ENCODE measurements at places on chromosomes 5 and 9. TPM values are rescaled to one million over a fixed set of nuclear protein-coding genes. Genes with fewer than 3 reads are reported as not detected.

DNA sequence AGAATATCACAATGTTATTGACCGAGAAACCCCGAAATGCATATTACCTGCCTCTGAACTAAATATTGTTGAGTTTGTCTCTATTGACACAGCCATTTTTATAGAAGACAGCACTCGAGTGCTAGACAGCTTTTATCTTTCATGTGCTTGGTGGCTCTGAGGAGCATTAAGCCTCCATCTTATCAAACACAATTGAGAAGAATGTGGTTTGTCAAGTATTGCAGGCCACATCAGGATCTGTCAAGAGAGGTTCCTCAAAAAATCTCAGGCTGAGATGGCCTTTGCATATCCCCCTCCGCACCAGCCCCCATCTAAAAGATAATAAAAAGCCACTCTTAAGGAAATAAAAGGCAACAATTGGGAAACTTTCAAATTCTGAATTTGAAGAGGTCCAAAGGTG is 284.8 kb downstream of the DENND1A start:
- no peak for DNase-seq

ST8SIA4 gene
- 7.0 TPM for total RNA-seq

SLC6A7 gene
- 1.6 TPM for total RNA-seq

DEPDC1B gene
- 39.4 TPM for total RNA-seq

- no peak for DNase-seq
These were observed 51.1 kb upstream of the CTNND2 start for GRCh38 chr5:11955331-11955730.

HMHB1 gene
- total RNA-seq = not detected

DNA sequence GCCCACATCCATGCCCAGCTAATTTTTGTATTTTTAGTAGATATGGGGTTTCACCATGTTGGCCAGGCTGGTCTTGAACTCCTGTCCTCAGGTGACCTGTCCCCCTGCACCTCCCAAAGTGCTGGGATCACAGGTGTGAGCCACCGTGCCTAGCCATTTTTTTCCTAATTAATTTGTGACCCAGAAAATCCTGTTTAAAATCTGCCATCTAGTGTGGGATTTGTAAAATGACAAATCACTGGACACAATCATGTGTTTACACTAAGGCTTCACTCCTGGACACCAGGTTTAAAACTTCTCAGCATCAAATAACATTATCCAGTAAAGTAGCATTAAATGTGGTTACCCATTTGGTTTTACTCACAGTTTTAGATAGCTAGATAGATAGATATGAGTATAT is 18.6 kb upstream of the KDM4C start:
- DNase-seq = no peak

GRCh38 chr5:151186052-151186451 is 28.5 kb upstream of the ANXA6 start:
- no peak for DNase-seq

DNA sequence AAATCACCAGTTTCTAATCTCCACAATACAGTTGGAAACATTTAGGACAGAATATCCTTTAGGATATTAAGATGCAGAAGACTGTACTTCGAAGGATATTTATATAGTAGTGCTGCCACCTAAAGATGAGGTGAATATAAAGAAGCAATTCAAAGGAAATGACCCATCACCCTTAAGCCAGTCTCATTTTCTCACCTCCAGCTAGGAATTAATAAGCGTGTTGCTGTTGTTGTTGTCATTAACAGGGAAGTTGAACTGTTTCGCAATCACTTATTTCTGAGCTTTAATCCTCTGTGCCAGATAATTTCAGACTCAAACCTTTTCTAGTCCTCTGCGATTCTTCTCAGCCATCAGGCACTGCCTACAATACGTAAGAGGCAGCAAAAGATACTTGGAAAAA is 7.8 kb upstream of the PURA start:
- DNase-seq = no peak

DPH7 gene
- total RNA-seq = 24.4 TPM

GRCh38 chr9:137053944-137054931 is at the start of gene ENTPD2:
Gene ENTPD2 (minus strand): TSS chr9:137054061. CDS start chr9:137053997, 64 bp downstream.
- no peak for DNase-seq

SV2C gene
- not detected for total RNA-seq

DNA sequence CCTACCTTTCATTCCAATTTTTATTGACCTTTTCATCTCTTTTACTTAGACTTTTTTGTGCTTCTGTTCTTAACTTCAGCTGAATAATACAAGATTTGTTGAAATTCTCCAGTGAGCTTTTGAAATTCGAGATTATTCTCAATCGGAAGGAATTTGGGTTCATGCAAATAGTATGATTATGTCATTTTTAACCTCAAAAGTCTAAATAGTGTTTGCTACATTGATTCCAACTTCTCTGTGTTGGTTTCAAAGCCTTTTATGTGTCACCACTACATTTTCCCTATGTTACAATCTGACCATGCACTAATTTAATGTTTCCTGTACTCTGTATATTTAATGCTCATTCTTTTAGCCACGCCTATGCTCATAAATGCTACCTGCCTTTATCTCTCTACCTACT is 44.1 kb downstream of the VPS13A start:
- no peak for DNase-seq

- no peak for DNase-seq
These were observed 4.7 kb downstream of the PRDM6 start for GRCh38 chr5:123093601-123094236.

IFNE gene
- 0.87 TPM for total RNA-seq

DNA sequence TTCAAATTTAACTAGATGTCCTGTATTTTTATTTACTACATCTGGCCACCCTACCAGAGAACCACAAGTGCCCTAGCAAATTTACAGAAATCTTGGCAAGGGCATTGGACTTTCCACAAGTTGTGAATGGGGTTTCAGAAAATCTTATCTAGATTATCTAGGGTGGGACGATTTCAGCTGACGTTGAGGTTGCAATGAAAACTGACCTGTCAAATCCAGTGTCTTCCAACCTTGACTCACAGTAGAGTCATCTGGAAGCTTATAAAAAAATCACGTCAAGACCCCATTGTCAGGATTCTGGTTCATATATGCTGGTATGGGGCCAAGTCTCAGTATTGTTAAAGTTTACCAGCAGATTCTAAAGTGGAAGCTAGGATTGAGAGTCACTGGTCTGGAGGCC is 109.6 kb upstream of the ACTBL2 start:
- DNase-seq = no peak

DNA sequence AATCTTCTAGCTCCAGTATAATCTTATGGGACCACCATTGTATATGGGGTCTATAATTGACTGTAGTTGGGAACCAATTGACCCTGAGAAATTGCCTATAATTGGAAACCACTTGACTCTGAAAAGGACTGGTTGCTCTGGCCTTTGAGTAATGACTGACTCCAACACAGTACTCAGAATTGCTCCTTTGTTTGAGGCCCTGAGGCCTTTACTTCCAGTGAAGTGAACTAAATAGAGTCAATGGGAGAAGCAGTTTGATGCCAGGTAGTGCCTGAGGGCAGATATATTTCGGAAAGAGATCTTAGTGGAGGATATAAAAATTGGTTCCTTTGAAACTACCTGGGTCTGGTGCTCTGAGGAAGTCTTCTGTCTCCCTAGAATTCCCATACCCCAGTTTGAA is 16.0 kb upstream of the TMEM171 start:
- no peak for DNase-seq

- no peak for DNase-seq
These were observed 7.6 kb upstream of the CXXC5 start for GRCh38 chr5:139640421-139641115.

DNA sequence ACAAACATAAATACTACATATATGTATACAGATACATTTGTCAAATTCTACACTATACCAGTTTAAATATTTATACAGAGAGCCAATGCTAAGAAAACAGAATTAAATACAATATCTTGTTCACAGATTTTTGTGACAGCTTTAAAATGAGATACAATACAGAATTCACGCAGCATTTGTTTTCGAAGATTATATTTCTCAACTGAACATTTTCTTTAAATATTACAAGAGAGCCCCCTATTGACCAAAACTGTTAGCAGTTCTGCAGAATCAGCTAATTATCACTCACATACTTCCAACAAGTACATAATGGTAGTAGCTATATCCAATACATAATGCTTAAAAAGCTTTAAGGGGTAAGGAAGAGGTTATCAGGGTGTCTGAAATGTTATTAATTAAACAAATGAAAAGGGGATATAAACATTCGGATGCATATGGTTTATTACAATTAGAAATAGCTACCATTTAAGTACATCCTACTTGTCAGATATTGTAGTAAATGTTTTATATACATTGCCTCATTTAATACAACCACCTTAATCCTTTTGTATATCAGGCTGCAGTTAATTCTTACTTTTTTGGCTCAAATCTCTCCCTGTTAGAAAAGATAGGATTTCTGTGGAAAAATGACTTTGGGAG is 31.7 kb downstream of the ZDHHC21 start:
- peak; percentile 12 for DNase-seq

- DNase-seq = no peak
These were observed 137.4 kb upstream of the OTULINL start for GRCh38 chr5:14444161-14444560.

DNA sequence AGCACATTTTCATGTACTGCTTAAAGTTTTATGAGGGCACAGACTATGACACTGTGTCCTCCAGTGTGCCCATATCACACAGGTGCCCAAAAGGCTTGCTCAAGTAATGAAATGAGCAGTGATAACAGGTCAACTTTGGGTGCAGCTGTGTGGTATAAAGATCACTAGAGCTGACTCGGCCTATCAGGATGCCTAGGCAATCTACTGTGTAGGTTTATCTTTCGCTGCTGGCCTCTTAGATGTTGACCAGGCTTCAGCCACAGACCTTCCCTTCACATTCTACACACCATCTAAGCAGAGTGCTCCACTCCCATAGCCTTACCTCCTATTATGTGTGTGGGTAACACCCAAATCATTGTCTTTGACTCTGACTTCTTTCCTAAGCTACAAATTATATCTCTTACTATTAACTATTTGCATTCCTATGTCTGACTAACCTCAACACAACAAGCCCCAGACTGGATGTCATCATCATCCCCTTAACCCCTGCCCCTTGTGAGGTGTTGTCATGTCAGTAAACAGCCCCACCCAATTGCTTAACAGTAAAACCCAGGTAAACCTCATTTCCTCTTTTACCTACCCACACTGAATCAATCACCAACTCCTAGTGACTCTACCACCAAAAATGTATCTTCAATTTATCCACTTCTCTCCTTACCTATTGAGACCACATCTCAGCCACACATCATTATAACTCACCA is 2.5 kb downstream of the SREK1IP1 start:
- DNase-seq = no peak

PROP1 gene
- total RNA-seq = not detected

DNA sequence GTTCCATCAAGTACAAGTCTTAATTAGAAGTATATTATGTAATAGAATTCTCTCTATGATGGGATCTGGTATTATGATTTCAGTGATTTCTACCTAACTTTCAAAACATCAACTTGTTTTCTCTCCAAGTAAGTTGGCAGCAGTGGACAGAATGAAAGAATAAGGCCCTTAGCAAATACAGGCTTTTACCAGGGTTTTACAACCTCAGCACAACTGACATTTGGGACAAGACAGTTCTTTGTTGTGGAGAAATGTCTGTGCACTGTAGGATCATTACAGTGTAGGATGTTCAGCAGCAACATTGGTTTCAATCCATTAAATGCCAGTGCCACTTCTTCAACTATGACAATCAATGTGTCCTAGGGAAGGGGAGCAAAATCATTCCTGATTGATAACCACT is 48.8 kb downstream of the MLANA start:
- DNase-seq = no peak

- no peak for DNase-seq
These were observed 500.4 kb upstream of the PAPPA start for GRCh38 chr9:115653171-115653606.

DNA sequence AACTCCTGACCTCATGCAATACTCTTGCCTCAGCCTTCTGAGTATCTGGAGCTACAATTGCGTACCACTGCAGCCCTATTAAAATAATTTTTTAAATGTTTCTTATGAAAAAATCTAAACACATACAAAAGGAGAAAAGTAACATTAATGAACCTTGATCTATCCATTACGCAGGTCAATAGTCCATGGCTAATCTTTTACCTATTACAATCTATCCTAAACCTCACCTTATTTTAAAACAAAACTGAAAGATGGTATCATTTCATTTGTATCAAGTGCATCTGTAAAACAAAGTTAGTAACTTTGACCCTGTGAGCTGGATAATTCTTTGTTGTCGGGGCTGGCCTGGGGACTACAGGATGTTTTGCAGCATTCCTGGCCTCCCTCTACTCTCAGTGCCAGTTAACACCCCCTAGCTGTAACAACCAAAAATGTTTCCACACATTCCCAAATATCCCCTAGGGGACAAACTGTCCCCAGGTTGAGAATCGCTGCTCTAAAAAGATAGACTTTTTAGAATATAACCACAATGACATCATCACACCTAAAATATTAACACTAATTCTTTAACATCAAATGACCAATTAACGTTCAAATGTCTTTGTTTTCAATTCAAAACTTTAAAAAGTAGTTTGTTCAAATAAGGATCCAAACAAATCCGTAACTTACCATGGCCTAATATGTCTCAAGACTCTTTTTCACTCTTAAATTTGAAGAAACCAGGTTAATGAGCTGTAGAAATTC is 54.8 kb downstream of the RNF38 start:
- no peak for DNase-seq
